ENCODE measurements at places on chromosomes 1 and 21.

DNA sequence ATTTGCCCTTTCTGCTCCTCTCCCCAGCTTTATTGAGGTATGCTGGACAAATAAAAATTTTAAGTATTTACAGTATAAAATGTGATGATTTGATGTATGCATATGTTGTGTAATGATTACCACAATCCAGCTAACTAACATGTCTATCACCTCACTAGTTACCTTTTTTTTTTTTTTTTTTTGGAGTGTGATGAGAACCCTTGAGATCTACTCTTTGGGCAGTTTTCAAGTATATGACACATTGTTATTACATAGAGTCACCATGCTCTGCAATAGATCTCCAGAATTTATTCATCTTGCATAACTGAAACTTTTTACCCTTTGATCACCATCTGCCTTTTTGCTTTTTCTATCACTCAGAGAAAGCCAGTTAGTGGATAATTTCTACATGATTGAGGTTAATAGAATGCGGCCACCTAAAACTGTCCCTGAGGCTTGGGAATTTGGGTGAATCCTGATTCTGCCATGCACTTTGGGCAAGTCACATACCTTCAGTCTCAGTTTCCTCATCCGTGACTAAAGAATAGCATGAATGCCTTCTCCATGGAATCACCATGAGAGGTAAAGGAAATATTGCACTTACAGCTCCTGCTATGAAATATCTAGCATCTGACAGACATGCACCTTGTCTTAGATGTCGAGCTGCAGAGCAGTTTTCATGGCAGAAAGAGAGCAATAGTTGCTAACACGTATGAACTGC, 295.2 kb downstream of the DISC1 start:
- no peak for DNase-seq

GRCh38 chr1:155064111-155064831, 731 bp downstream of the EFNA4 start:
- no peak for DNase-seq

DNA sequence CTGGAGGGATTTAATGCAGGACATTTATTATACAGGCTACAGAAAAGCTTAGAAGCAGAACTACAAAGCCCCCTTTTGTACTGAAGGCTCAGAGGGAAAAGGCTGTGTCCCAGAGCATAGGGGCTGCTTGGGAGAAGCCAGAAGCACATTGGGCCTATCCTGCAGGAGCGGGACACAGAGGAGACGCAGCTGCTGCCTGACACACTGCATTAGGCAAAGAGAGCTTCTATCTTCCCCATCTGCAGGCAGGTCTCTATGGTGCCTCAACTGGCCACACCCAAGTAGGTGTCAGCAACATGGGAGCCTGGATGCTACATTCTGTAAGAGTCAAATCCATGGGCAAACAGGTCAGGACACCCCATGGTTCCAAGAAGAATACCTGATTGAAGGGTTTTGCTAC, 595.9 kb downstream of the AJAP1 start:
- no peak for DNase-seq

DNA sequence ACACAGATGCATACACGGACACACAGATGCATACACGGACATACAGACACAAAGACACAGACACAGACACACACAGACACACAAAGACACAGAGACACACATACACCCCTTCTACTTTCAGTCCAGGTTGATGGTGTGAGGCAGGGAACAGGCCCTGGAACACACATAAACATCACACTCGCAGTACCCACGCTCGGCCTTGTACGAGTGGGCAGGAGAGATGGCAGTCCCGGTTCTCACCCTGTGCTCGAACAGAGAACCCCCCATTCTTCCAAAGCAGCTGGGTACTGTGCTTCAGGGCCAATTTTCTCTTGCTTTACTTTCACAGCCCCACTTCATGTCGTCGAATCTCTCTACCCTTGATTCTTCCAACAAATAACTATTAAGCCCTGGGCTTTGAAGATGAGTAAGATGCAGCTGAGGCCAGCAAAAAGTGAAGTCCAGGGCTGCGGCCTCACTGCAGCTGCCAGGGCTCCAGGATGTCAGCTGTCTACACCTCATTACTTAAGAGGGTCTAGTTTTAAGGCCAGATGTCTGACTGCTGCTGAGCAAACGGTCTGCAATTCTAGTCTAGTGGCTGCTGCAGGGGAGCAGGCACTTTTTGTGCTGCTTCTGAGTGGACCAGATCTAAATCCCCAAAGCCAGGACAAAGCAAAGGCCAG, 90.1 kb downstream of the PGBD5 start:
- DNase-seq = no peak

DNA sequence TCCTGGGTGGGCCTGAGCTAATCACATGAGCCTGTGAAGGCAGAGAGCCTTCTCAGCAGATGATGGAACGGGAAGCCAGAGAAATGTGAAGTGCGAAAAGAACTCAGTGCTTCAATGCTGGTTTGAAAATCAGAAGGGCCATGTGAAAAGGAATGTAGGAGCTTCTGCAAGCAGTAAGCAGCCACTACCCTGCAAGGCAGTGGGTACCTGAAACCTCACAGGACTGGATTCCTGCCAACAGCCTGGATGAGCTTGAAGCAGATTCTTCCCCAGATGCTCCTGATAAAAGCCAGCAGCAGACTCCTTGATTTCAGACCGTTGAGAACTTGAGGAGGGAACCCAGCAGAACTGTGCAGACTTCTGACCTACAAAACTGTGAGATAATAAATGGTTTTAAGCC, 158.6 kb downstream of the SYT2 start:
- DNase-seq = no peak

GRCh38 chr1:9078015-9078751, 8.7 kb upstream of the SLC2A5 start:
- DNase-seq = no peak

DNA sequence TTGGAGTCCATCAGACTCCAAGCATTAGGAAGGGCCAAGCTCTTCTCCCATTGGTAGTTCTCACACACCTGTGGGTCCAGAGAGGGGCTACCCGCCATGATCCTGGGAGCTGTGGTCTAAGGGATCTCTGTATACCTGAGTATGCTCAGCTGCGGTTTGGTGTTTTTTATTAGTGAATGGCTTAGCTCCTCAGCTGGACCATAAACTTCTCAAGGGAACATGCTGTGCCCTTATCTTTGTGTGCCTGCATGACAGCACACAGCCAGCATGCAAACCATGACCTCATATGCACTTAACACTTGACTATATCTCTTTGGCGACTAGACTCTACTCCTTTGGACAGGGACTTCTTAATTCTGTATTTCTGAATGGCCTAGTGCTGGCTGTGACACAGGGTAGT, 94.5 kb downstream of the CD58 start:
- no peak for DNase-seq

DNA sequence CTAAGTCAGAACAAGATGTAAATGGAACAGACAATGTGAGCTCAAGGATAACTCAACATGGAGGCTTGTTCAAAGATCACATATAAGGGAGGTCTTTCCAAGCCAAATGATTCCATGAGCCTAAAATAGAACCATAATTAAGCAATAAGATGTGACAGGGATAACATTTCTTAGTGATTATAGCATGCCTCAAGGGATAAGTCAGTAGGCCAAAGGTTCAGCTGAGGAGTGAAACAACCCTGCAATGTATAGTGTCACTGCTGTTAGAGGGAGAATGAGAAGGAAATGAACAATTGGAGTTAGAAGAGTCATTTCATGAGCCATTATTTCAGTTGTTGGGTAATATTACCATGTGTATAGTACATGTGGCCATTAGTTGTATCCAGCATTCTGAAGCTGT, 25.0 kb downstream of the GORAB start:
- DNase-seq = no peak

- DNase-seq = no peak
Measured at GRCh38 chr1:7479571-7479970, 291.5 kb upstream of the VAMP3 start.

- no peak for DNase-seq
Measured at GRCh38 chr1:212229654-212230053, 55.6 kb upstream of the PPP2R5A start.

GRCh38 chr21:32772281-32773047, 909 bp upstream of the PAXBP1 start:
- DNase-seq = no peak

GRCh38 chr1:14607295-14607694, 8.8 kb downstream of the KAZN start:
- no peak for DNase-seq

- DNase-seq = no peak
Measured at GRCh38 chr1:176880955-176881595, 283.4 kb downstream of the ASTN1 start.

GRCh38 chr1:56389813-56390212, 189.6 kb downstream of the PLPP3 start:
- DNase-seq = no peak

GRCh38 chr1:157965584-157965983, 27.9 kb upstream of the KIRREL1 start:
- DNase-seq = no peak

GRCh38 chr1:189960769-189961168, 516.9 kb downstream of the BRINP3 start:
- DNase-seq = no peak

DNA sequence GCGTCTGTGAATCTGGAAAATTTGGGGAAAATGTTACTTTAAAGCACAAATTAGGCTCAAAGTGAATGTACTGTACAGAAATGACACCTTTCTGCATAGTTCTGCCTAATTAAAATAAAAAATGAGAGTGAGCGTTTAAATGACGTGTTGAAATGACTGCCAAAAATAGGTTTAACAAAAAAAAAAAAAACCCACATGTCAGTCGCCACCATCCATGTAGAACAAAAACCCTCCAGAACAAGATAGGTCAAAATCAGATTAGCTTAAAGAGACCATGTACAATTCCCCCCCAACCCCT, 745 bp downstream of the PARP1 start:
- no peak for DNase-seq

GRCh38 chr1:230792691-230793462, 45.7 kb downstream of the CAPN9 start:
- no peak for DNase-seq

DNA sequence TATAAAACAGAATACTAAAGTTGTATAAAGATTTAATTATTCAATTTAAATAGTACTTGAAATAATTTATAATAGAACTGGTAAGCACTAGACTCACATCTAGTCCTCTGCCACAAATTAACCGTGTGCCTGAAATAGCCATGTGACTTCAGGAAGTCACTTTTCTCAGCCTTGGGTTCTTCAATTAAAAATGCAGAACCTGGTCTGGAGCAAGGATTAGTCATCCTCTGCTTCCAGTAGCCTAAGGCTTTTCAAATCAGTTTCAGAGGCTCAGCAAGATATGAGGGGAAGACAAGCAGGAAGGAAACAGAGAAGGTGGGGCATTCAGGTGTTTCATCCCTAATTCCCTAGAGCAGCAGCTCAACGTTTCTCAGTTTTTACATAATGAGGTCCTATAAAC, 23.0 kb downstream of the DPH5 start:
- no peak for DNase-seq

DNA sequence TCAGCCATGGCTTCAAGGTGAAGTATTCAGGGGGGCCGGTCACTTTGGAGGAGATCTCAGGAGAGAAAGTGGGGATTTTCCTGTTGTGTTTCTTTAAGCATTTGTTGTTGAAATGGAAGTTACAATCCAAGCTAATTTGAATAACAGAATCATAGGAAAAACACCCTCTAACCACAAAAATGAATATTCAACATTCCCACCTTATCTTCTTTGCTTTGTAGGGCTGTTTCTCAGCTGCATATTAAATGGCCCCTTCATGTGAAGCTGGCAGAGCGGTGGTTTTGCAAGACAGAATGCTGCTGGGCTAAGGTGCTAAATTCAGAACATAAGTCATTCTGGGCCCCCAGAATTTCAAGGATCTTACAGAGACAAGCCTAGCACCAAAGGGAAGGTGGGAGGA, 279.0 kb downstream of the RRAGC start:
- DNase-seq = no peak

DNA sequence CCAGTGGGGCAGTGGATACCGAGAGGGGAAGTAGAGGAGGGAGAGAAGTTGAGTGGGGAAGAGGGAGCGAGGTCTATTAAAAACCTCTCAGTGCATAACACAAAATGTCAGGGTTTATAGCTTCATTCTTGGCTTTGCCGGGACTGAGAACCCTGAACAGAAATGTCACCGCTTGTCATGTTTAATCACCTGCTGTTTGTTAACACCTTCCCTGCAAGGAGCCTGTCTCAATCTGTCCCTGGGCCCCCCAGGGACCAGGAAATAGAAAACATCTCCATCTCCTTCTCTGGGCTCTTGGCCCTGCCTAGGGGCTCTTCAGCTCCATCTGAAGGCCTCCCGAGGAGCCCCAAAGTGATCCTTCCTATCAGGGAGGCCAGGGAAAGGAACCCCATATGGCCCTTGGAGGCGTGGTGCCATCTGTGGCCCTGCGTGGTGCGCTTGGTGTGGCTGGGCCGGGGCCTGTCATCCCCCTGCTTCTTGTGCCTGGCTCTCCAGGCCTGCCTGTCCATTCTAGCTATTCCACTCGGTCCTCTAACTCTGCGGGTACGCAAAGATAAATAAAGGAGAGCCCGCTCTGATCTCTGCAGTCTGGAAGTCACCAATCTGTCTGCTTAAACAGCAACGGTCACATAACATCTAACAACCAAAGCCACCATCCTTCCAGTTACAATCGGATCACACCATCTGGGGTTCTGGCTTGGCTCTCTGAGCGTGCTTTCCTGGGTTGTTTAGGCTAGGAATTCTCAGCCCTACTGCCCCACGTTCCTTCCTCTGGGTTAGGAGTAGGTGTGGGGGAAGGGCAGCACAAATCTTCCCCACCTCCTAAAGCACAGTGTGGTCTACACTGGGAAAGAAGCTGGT, 113.8 kb downstream of the CASZ1 start:
- DNase-seq = no peak

DNA sequence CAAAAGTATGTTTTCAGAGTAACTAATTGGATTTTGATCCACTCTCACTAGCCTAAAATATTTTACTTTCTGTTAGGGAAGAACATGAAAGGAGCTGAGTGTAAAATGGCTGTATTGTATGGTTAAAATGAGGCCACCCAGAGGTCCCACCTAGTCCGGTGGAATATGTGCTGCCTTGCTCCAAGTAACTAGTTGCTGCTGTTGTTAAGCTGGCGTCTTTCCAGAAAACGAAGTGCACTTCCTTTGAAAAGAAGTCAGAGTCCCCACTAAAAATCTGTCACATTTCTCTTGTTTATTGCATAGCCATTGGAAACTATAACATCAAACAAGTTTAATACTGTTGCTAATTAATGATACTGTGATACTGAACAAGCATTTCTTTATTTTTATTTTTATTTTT, 3.2 kb downstream of the SLC25A33 start:
- no peak for DNase-seq

- no peak for DNase-seq
Measured at GRCh38 chr1:53731043-53731600, 7.8 kb downstream of the GLIS1 start.

- DNase-seq = no peak
Measured at GRCh38 chr21:43734928-43735229, 15.9 kb downstream of the PDXK start.

GRCh38 chr1:192968323-192968722, 90.8 kb downstream of the UCHL5 start:
- DNase-seq = no peak

DNA sequence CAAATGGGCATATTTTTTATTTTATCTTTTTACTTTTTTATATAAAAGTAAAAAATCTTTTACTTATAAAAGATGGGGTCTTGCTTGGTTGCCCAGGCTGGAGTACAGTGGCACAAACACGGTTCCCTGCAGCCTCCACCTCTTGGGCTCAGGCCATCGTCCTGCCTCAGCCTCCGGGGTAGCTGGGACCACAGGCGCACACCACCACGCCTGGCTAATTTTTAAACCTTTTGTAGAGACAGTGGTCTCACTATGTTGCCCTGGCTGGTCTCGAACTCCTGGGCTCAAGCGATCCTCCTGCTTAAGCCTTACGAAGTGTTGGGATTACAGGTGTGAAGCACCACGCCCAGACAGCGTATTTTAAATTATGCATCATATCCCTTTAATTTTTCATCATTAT, 986 bp downstream of the H6PD start:
- DNase-seq = no peak

- DNase-seq = peak; percentile 26
Measured at GRCh38 chr1:36123356-36123755, 1.7 kb downstream of the COL8A2 start.

Measured in activated B cell treated with CpG ODN at 0.5 μM for 24 hours (primary cell).